ENCODE measurements at places on chromosomes 1 and 21.

DNA sequence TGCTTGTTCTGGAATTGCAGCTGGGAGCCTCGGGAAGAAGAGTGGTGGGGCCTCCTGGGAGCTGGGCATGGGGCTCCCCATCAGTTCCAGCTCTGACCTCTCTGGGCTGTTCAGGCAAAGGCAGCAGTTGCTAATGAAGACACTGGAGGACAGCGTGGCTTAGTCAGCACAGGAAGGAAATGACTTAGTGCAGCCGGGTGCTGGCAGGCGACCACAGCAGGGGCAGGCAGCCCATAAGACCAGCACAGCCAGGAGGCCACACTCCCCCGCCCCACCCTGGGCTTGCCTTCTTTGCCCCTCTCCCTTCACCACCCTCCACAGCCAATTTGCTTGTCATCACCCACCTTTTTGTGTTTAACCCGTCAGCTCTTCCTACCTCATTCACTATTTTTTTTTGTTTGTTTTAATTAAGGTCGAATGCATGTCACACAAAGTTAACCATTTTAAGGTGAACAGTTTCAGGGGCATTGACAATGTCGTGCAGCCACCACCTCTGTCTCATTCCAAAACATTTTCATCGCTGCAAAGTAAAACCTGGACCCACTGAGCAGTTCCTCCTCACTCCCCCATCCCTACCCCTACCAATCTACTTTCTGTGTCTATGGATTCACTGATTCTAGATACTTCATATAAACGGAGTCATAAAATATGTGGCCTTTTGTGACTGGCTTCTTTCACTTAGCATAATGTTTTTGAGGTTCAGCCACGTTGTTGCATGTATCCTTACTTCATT is 10.9 kb downstream of the OLIG2 start:
- DNase-seq: no peak

GRCh38 chr1:7468248-7468647 is 302.8 kb upstream of the VAMP3 start:
- DNase-seq: no peak

DNA sequence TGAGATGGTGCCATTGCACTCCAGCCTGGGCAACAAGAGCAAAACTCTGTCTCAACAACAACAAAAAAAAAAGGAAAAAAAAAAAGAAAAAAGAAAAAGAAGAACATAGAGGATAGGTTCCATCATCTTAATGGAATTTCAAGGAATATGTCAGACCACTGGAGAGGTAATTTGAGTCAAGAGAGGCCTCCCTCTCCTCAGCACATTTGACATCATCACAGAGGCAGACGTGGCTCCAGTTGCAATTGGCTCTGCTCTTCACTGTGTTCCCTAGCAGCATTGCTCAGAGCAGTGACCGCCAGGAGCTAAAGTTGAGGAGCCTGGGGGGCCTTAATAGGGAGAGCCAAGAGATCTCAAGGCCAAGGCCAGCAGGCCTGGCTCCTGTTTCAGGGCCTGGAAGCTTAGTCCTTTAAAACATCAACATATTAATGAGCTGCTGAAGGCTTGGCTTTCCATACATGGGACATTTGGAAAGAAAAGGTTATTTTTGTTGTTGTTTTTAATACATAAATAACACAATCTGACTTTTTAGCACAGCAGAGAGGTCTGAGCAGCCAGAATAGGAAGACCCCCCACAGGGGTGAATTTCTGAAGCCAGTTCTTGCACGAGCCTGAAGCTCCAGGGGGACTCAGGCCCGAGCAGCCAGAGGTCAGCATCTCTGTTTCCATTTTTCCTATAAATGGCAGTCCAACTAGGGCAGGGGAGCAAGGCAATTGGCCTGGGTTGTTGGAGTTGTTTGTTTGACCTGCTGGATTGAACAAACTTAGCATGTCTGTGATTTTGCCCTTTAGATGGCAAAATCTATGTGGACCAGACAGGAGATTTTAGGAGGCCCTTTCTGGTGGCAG is 118.3 kb upstream of the FGGY start:
- DNase-seq: no peak

- no peak for DNase-seq
Measured at GRCh38 chr1:236865818-236866155, 70.7 kb downstream of the MTR start.

GRCh38 chr1:41842993-41843755 is 75.5 kb downstream of the HIVEP3 start:
- DNase-seq: no peak

DNA sequence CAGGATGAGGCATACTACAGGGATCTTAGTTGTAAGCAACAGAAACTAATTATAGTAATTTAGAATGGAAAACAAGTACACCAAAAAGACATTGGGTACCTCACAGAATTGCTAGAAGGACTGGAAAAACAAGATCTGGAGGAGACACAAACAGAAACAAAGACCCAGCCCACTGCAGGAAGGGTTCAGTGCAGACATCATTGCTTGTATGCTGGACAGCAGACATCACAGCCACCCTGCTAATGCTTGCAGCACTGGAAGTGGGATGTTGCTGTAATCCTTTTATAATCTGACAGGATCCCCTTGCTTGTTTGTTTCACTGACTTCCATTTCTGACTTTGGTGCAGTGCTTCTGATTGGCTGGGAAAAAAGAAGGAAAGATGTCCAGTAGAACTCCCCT is 111.4 kb upstream of the ZNF678 start:
- no peak for DNase-seq

GRCh38 chr1:8083739-8084484 is 57.8 kb upstream of the ERRFI1 start:
- DNase-seq: no peak

GRCh38 chr1:221709854-221710253 is 32.0 kb downstream of the DUSP10 start:
- no peak for DNase-seq

GRCh38 chr1:24177161-24177560 is 9.9 kb downstream of the IFNLR1 start:
- DNase-seq: no peak

DNA sequence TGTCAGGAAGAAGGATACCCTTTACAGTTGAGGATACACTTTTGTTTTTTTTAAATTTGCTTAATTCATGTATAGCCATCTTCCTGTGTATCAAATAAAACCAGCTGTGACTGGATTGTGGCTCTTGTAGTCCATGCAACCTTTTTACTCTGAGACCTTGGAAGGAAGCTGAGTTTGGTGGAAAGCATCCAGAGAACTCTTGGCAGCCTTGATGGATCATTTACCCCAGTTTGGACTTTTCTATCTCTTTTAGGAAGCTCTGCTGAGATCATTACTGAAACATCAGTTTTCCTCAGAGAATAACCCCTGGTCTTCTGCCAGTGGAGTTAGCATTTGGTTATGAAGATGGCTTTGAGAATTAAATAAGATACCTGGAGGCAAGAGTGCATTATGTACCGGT is 21.2 kb upstream of the APOBEC4 start:
- no peak for DNase-seq

DNA sequence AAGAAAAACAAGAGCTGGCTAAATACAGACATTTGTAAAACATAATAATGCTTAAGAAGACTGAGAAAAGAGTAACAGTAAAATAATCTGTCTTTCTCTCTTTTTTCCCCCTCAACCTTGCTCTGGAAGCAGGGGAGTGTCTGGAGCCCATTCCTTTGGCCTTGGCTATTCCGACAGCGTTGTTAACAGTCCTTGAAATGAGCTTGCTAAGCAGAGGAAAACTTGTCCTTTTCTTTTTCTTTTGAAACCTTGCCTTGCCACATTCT is 6.7 kb upstream of the CA6 start:
- DNase-seq: no peak

GRCh38 chr1:221381910-221382623 is 359.8 kb downstream of the DUSP10 start:
- no peak for DNase-seq

DNA sequence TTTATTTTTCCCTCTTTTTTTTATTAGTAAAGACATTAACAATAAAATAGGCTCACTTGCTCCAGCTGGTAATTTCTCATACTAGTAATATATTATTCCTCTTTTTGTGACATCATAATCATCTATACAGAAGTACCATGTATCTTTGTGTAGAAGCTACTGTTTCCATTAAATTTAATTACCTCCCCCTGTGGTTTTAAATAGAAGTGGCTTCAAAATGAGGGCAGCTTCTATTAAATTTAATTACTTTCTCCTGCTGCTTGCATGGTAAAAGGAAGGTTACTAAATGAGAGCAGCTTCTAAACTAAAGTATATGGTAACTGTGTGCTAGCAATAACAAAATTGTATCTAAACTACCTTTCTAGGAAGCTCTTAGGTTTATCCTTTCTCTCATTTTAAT is 94.0 kb downstream of the DPYD start:
- DNase-seq: no peak

GRCh38 chr1:169475806-169476387 is 9.8 kb downstream of the SLC19A2 start:
- DNase-seq: no peak

DNA sequence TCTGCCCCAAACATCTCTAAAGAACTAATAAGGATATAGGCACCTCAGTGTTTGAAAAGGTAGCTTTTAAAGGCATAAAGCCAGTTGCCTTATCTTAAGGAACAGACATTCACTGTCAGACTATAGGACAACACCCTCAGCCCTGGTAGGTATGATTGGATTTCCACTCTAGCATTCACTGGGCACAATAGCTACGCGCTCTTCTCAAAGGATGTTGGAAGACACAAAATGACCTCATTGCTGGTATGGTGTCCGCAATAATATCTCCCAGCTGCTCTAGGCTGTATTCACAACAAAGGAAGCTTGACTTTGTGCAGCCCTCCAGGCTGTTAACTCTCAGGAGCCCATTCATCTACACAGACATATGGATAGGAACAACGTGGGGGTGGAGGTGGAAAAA is 119.4 kb upstream of the CXADR start:
- DNase-seq: no peak

DNA sequence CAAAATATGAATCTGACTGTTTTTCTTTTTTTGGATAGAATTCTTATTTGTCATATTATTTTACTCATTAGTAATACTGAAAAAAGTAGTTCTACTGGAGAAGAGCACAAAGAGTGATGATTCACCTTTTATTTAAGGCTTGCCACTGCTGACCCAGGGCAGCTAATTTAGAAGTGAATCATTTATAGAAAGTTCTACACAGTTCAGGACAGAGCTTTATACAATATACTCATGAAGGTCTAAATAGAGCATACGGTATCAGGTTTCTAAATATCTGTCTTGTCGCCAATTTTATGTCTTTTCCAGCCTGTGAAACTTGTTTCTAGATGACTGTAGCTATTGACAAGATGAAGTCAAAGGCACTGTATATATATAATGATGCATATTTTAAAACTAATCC is 25.0 kb downstream of the GIPC2 start:
- DNase-seq: no peak

DNA sequence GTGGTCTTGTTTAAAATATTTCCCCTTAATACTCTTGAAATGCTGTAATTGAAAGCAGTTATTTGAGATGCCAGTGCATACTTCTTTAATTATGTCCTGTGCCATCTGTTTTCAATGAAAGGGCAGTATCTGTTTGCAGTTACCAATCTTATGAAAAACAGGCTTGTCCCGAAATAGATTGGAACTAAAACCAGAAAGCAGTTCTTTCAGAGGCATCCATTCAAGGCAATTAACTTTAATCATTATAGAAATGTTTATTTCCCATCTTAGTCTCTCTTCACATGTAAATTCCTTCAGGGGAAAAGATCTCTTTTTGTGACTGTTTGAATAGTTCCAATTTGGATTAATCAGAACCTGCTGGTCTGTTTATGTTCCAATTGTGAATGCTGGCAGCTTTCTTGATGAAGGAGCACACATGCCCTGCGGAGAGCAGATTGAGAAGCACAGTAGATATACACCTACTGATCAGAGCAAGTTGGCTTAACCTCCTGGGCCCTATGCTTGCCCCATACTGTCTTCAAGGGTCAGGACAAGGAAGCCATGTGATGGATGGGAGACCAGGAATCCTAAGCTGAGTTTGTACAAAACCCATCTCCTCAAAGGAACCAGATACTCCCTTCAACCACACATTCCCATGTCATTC is 41.6 kb upstream of the MROH9 start:
- no peak for DNase-seq

DNA sequence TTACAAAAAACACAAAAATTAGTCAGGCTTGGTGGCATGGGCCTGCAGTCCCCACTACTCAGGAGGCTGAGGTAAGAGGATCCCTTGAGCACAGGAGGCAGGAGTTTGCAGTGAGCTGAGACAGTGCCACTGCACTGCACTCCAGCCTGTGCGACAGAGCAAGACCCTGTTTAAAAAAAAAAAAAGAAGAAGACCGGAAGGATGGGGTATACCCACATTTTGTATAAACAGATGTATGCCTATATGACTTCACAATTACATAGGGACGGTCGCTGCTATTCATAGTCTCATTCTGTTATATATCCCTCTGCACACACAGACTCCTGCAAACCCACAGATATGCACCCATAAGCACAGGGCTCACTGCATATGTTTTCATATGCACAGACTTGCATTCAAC is 12.7 kb downstream of the LCK start:
- no peak for DNase-seq

DNA sequence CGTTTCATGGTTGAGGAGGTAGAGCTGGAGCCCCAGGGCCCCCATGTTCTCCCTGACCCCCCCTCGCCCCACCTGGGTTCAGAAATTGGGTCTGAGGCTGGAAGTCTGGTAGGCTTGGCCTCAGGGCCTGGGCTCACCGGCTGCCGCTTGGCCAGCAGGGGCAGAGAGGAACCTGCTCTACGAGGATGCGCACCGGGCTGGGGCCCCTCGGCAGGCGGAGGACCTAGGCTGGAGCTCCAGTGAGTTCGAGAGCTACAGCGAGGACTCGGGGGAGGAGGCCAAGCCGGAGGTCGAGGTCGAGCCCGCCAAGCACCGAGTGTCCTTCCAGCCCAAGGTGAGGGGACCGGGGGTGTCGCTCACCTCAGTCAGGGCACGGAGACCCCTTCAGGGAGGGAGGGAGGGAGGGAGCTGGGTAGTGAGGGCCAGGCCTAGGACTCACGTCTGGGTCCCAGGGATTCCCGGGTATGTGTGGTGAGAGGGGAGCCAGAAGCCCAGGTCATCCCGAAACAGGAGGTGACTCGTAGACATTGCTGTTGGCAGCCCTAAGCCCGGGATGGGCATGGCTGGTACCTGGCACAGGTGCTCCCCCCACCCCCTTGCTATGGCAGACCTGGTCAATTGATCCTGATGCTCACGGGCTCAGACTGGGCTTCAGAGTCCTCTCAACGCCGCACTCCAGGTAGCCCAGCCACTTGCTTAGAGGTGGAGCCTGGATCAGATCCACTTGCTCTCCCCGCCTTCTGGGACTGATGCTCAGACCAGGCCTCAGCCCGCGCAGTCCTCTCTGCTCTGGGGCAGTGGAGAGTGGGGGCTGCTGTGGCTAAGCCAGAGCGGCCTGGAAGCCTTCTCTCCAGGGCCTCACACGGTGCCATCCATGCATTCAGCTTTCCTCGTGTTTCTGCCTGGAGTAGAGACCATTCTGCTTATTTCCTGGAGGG is 68.4 kb downstream of the ARHGEF10L start:
- DNase-seq: no peak

GRCh38 chr1:162973381-162973795 is 95.8 kb upstream of the RGS4 start:
- no peak for DNase-seq
